Activated T-helper 1 cell treated with anti-CD3 and anti-CD28 coated beads, Interleukin-2, amount 50 U/mL, for 16 hours (primary cell): ENCODE measurements at places on chromosomes 16 and 17.

GRCh38 chr16:3133844-3134243 is 985 bp upstream of the ZNF213 start:
- no peak for DNase-seq

- no peak for DNase-seq
Measured at GRCh38 chr17:41212524-41213169, 13.8 kb upstream of the KRTAP9-2 start.

DNA sequence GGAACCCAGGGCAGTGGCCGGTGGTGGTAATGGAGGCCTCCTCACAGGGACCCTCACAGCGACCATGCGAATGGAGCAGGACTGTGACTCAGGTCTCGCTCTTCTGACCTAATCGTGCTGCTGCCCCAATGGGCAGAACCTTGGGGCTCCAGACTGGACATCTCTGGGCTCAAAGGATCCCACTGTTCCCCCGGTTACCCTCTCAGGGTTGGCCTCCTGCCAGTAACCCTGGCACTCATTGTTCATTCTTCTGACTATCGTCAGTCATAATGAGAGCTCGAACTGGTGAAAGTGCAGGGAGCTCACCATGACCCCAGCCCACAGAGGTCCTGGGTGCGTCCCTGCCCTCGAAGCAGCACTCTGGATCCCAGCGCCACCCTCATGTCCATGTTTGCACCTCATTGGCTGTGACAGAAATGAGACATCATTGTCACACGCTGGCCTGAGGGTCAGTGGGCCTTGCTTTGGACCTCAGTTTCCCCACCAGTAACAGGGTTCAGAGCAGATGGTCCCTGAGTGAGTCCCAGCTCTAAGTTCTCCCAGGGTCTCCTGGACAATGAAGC is 4.0 kb upstream of the NPRL3 start:
- DNase-seq: no peak

DNA sequence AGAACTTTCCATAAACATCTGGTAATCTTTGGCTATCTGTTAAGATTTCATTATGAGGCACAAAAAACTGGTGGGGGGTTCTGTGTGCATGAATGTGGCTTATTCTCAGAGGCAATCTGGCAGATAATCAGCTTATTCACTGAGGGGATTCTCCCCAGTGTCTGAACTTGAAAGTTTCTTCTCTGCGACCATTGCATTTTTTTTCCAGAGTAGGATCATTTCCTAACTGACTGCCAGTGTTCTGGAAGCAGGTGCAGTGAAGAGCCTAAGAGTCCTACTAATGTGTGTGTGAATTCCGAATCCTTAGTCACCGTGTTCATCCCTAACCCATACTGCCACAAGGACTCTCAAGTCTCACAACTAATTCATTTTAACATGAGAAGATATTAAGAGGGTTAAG is 64.9 kb upstream of the LRRC37A3 start:
- no peak for DNase-seq

DNA sequence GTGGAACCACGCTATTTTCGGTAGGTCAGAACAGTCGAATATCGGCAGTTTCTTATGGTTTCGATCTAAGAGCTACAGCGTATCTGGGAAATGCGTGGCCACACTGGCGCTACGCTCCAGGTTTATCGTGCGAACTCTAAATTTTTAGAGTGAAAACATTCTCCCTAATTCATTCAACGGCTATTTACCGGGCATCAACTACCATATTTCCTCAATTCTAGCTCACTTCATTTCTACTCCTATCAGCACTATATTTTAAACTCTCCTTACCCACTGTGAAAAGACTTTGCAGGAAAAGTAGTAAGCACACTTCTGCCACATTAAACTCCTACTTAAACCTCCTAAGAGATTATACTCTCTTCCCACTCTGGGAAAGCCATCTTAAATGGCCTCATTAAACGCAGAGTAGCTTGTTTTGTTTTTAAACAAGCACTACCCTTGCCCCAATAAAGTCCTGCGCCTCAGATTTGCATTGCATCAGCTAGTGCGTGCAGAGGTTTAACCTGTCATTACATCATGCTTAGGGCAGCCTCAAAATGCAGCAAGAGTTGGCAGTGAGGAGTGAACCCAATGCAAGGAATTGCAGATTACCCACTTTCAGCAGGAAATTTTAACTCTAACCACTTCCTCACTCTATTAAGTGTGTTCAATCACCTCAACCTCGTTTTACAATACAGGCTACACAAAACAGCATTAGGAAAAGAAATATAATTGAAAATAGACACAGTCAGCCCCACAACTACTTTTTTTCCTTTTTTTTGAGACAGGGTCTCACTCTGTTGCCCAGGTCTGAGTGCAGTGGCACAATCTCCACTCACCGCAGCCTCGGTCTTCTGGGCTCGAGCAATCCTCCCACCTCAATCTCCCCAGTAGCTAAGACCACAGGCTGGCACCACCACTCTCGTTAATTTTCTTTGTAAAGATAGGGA is 18.8 kb downstream of the SIAH1 start:
- peak; percentile 26 for DNase-seq

GRCh38 chr17:45307290-45308015 is 9.4 kb downstream of the MAP3K14 start:
- DNase-seq: peak; percentile 26

DNA sequence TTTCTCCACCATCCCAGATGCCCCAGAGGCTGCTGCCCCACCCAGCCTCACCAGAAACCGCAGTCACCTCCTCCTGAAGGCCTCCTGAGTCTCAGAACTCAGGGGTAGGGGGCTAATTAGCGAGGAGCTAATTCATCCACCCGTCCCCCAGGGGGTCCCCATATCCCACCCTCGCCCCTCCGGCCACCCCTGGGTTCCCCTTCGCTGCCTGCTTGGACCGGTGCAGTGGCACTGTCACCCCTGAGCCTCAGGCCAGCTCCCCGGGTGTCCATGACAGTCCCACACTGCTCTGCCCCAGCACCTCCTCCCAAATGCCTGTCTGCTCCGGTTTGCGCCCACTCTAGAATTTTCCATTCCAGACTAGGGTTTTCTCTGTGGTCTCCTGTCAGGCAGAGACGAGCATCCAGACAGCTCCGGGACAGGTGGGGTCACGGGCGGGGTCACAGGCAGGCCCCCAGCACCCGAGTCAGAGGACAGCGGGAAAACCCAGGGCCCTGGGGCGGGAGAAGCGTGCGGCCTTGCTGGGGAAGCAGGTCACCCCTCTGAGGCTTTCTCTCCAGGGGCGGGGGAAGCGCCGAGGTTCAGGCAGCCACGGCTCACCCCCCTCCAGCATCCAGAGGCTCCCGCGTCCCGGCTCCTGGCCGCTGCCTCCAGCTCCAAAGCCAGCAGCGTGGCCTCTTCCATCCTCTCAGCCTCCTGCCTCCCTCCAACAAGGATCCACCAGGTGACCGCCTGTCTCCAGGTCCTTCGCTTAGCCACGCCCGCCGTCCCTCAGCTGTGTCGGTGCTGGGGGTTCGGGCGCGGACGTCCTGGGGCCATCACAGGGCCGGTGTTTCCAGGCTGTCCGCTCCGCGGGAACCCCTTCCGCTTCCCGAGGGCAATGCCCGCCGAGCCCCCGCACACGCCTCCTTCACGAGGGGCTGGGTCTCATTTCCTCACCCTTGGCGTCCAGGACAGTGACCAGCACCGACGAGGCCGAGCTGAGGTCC is 3.1 kb upstream of the PERCC1 start:
- no peak for DNase-seq

GRCh38 chr17:60959011-60959410 is 281.4 kb downstream of the BCAS3 start:
- DNase-seq: no peak

DNA sequence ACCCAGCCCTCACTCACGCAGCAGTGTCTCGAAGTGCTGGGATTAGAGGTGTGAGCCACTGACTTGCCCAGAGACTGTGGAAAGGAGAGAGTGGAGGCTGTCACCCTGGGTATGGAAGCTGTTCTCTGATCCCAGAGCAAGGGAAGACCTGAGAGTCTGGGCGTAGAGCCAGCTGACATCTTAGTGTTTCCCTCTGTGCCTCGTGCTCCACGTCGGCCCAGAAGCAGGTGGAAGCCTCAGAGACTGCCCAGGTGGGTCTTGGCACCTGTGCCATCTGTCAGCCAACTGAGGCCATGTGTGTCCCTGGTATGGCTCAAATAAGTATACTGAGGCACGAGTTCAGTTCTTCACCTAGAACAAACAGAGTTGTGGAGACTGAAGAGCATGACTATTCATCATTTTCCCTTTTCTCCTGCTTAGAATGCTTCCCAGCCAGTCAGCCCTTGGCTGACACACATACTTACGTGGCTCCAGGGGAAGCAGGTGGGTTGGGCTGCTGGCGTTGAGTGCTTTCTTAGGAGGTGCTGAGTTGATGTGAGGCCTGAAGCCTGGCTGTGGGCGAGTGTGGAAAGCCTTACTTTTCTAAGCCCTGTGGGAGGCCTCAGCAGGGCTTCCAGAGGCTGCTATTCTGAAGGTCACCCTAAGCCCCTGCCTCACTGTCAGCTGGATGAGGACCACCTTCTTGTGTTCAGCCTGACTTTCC is 8.1 kb downstream of the CTRL start:
- DNase-seq: no peak

DNA sequence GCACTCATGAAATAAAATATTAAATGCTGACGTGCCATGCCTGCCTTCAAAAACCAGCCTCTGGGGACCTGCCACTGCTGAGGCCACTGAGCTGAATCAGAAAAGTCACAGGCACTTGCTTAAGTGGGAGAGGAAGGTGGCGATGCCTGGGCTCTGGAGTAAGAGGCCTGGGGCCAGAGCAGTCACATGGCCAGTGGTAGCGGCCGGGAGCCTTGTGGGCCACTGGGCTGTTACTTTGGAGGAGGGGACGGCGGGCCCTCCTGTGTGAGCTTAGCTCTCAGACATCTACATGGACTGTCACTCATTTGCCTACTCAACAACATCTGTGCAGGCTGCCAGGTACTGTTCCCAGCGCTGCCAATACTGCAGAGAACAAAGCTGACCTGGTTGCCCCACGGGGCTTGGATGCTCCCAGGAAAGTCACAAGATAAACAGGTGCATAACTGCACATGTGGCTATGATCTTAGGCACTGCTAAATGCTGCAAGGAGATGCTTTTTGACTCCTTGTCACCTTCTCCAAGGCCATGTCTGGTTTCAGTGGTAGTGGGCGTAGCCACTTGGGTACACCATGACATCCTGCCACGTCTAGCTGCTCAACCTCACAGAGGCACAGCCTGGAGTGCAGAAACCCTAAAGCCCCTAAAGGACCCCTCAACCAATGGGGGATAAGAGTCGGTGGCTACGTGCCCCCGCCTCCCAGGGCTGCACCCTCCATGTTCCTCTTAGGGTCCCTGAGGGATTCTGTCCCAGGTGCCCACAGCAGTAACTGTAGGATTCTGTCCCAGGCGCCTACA is 11.6 kb downstream of the COTL1 start:
- DNase-seq: no peak

DNA sequence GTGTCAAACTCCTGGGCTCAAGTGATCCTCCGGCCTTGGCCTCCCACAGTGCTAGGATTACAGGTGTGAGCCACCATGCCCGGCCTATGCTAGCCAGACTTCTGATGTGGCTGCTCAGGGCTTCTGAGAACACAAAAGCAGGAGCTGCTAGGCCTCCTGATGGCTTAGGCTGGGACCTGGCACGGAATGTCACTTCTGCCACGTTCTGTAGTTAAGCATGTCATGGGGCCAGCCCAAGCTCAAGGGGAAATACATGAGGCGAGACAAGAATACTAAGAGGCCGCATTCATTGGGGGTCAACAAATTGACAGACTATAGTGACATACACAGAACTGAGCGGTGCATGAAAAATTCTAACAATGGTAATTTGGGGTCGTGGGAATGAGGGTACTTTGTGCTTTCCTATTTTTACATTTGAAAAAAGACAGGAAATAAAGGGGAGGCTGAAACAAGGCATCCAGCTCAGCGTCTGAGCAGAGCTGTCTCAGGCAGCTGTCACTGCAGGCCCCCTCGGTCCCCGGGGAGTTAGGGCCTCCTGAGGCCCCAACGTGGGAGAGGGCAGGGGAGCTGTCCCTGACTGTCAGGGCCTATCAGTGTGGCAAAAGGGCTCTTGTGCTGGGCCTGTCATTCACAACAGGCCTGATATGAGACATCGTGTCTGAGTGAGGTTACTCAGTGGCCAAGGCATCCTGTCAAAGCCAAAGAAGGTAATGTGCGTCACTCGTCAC is 26.4 kb downstream of the CFAP20 start:
- no peak for DNase-seq

GRCh38 chr17:20922128-20922670 is 120.6 kb downstream of the USP22 start:
- no peak for DNase-seq

- no peak for DNase-seq
Measured at GRCh38 chr16:85479972-85480726, 133.0 kb upstream of the GSE1 start.

DNA sequence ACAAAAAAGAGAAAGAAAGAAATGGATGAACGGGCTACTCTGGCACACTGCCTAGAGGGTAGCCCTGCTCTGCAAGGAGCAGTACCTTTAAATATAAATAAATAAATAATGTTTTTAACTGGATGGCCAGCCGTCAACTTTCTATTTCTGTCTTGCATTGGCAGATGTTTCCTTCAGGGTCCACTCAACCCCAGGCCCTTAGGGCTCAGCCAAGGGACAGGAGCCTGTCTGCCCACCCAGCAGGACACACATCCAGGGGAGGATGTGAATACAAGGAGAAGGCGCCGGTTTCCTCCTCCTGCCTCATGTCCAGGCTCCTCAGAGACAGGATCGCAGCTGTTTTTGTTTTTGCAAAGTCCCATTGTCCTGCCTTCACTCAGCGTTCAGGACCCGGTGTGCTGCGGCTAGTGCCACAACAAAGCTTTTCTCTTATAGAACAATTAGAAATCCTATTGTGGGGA is 22.6 kb downstream of the TTYH2 start:
- DNase-seq: no peak

DNA sequence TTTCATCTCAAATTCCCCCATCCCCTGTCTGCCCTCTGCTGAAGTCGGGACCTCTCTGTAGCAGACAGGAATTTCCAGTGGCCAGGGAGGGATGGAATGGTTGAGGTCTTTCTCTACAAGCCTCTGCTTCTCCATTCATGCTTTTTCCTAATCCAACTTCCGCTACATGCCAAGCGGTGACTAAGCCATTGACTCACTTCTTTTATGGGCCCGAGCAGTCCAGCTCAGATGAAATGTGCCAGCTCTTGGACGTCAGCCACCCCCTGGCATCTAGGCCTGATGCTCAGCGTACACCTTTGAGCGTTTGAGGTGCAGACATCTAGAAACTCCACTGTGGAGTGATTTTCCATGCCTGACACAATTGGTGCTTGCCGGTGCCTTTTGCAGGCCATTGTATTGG is 40.7 kb upstream of the GPR139 start:
- no peak for DNase-seq

DNA sequence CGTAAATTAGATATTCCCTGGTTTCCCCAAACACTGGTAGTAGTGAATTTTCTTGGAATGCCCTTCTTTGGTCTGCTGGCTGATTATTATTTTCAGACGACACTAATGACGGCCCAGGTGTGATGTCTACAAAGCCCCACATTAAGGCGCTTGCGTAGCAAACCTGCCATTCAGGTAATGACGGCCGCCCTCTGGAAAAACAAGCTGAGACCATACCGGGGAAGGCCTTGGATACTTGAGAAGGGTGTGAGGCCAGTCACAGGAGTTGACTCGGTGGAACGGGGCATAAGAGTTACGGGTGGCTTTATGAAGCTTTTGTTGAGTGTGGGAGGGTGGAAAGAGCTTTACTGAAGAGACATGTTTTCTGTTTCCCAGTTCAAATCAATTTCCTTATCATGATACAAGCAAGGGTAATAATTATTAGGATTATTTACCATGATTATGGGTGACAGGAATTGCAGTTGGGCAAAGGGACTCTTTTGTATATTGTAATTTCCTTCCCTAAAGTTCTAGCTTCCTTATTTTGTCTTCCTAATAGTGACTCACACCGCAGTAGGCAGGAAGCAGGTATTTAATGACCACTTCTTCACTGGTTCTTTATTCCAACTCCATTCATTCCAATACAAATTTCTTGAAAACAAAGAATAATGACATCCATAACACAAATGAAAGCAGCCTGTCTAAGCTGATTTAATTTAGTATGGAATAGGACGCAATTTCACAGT is 24.8 kb downstream of the KRT23 start:
- DNase-seq: no peak
